ENCODE measurements at places on chromosomes 3 and 15.

DNA sequence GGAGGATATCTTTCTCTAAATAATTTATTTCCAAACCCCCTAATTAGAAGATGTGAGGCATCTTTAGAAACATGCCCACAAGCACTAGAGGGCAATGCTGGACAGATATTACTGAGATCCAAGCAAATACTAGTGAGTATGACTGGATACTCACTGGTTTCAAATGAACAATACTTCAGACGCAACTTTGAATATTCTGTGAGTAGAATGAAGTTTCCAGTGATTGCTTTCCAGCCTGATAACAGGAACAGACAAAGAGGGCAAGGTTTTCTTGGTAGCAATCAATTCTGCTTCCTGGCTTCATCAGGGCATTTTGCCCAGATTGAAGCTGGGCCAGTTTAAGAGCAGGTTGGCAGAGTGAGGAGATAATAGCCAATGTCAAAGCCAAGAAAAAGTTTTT lies 442.6 kb upstream of the PDZRN3 start:
- no peak for DNase-seq

DNA sequence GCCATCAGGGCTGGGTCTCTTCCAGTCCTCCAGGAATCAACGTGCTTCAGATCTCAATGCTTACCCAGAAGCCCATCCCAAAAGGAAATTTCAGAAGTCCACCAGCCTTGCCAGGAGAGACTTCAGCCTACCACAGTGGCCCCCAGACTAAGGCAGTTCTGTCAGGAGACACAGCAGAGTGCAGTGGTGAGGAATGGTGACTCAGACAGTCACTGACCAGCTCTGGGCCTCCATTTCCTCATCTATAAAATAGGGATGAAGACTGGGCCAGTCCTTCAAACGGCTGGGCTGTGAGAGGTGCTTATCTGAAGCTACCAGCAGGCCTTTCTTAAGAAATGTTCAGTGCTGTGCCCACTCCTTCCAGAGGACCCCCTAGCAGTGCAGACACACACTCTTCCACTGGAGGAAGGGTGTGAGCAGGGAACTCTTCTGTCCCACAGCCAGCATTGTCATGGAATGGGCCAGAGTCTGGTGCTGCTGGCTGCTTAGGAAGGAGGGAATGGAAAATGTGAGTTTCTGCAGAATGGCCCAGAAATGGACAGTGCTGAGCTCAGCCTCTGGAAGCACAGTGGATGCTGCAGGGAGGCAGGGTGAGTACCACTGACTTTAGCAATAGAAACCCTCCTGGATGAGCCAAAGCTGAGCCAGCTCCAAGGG lies 41.6 kb upstream of the DUSP7 start:
- DNase-seq = peak; percentile 60

DNA sequence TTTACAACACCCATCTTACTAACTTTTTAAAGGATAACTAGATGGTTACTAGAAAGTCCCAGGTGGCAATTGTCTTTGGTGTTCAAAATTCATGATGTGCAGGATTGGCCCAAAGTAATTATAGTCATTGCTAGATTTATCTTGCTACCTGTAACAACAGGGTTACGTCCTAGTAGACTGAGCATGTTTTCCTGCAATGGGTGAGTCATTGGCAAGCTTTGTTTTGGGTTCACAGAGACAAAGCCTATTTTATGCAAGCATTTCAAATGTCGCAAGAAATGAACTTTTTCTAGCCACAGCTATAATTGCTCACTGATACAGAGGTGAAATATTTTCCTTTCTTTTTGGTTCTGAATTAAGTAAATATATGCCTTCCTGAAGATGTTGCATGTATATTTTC lies 267.6 kb downstream of the AGBL1 start:
- no peak for DNase-seq

GRCh38 chr3:136856665-136857064 lies 5.3 kb upstream of the NCK1 start:
- DNase-seq = no peak

DNA sequence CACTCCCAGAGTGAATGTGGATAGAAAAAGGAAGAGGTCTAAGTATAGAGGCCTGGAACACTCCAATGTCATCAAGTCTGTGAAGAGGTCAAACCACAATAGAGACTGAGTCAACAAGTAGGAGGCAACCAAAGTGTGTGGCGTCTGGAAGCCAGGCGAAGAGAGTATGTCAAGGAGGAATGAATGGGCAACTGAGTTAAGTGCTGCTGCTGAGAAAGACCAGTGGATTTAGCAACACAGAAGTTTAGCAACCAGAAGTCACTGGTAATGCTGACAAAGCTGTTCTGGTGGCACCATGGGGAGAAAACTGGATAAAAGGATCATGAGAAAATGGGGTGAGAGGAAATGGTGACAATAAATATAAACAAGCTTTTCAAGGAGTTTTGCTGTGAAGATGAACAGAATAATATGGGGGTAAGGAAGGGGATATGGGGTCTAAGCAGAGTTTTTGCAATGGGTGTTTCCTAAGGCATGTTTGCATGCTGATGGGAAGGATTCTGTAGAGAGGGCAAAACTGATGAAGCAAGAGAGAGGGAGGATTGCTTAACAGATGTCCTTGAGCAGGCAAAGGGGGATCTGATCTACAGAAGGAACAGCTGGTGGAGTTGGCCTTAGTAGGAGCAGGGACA lies 38.4 kb downstream of the PCOLCE2 start:
- no peak for DNase-seq

DNA sequence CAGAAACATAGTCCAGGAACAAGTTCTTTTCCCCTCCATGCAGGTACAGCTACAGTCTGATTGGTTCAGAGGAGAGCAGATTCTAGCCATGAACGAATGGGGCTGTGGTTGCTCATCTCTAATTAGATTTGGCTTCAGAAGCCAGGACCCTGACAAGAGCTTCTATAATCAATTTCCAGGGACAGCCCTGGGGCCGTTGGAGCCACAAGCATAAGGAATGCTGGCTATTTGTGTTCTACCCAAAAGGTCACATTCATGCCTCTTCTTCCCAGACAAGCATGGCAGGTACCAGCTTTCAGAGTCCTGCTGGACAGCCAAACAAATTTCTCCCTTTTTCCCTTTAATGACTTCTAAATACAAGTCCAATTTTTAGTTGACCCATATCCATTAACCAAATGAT lies 215.5 kb upstream of the LRTM1 start:
- no peak for DNase-seq

All from lung microvascular endothelial cell (primary cell).